ENCODE measurements at places on chromosomes 7 and 10.

DNA sequence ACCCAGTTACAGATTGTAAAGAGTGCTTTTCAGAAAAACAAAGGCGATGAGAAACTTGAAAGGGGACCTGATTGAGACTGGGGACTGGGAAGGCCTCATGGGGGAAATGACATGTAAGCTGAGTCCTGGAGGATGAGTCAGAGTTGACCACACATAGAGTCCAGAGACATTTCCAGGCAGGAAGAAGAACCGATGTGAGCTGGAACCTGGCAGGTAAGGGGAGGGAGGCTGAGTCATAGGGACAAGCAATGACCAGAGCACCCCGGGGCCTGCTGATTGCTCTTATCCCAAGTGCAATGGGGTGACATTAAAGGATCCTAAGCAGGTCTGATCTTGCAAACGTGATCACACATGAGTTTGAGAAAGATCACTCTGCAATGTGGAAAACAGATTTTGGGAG lies 11.7 kb downstream of the TLL2 start:
- no peak for DNase-seq

GRCh38 chr7:128067983-128068382 lies 36.7 kb upstream of the LRRC4 start:
- no peak for DNase-seq

GRCh38 chr7:86964973-86965726 lies 94.3 kb downstream of the ELAPOR2 start:
- DNase-seq = no peak

GRCh38 chr10:30013757-30014156 lies 45.6 kb downstream of the JCAD start:
- DNase-seq = no peak

DNA sequence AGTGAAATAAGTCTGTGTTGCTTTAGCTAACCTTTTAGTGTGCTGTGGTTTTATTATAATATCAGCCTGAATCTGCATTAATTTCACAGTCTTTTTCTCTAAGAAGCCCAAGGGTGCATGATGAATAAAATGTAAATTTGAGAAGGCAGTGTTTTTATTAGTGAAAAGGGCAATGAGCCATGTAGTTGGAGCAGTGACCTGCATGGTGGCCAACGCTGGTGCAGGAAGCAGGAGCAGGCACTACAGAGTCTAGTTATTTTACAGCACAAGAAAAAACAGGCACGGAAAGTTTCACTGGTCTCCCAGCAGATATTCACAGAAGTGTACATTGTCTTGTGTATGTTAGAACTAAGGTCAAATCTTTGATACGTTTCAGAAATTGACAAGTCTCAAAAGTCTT lies 247.8 kb downstream of the CELF2 start:
- no peak for DNase-seq

DNA sequence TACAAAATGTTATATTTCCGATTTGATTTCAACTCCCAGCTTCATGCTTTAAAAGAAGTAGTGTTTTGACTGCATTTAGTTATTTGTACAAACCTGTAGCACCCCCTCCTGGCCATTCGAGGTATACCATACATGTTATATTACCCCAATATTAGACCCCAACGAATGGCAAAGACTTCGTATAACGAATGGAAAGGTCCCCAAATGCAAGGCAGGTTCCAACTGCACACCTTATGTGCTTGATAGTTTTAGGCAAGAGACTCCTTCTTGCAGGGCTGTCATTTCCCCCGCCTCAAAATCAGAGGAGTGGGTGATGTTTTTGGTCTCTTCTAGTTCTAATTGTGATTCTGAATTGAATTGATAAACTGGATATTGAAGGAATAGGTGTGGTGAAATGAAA lies 101.1 kb upstream of the TARP start:
- no peak for DNase-seq

DNA sequence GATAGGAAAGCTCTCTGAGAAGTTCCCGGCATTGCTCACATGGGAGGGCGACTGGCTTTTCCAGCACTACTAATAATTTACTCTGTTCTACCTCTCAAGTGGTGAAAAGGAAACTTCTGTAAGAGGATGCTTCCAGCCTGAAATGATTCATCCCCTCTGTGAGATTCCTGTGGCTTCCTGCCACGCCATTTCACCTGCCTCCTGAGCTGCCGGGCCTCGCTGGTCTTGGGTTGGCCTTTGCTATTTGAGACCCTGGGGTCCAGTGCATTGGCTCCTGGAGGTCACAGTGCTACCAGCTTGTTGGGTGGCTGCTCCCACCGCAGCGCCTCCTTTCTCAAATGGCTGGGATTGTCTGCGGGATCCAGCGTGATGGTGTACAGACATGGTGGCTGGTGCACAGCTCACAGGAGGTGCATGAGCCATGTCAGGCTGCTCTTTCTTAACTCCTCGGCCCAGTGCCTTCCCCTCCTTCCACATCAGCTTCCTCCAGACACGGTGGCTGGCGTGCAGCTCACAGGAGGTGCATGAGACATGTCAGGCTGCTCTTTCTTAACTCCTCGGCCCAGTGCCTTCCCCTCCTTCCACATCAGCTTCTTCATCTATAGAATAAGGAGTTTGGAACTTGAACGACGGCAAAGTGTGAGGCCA lies 42.9 kb upstream of the PCBD1 start:
- DNase-seq = no peak

DNA sequence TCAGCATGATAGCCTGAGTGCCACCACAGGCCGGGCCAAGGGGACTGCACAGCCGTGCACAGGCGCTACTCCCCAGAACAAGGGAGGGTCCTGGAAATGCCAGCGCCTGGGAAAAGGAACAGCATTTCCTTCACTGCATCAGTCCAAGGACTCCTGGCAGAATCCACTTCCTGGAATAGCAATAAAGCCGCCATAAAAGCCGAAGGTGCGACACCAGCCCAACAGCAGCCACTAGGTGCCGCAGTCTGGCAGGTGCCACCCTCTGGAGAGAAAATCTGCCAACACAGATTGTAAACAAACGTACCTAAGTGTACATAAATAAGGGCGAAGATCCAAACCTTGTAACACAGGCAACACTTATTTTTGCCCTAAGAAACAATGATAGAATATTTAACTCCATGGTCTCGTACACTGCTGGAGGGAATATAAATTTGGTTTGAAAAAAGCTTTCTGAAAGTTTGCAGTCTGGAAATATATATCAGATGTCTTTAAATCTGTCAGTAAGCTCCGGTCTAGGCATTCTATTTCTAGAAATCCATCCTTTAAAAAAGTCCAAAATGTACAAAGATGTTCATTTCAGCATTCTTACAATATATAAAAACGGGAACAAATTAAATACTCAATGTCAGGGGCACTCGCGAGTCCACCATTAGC lies 22.2 kb downstream of the VOPP1 start:
- no peak for DNase-seq

DNA sequence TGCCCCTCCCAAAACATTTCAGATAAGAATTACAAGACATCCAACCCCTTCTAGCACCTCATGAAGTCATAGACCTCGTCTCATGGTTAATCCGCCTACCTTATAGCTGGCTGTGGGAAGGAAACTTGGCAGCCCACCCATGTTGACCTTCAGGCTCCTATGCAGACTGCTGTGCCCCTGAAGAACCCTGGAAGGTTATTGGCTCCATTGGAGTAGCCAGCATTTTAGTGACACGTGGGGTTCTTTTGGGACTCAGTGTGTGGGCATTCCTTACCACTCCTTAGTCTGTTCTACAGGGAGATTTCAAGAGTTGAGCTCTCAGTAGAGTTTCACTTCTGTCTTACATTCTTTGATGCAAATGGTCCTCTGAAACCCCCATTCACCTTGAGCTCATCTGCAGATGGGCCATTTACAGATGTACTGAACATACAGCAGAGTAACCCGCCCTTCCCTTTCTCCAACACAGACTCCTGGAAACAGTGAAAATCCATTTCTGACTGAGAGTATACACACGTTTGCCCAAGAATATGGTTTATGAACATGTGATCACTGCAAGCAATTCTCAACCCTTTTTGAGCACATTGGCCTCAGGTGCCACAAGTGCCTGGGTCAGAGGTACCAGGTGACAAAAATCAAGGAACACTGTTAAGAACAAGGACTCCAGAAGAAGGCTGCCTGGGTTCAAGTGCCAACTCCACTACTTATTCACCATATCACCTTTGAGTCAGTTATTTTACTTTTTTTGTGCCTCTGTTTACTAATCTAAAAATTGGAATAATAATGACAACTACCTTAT lies 54.0 kb upstream of the HECW1 start:
- DNase-seq = no peak

DNA sequence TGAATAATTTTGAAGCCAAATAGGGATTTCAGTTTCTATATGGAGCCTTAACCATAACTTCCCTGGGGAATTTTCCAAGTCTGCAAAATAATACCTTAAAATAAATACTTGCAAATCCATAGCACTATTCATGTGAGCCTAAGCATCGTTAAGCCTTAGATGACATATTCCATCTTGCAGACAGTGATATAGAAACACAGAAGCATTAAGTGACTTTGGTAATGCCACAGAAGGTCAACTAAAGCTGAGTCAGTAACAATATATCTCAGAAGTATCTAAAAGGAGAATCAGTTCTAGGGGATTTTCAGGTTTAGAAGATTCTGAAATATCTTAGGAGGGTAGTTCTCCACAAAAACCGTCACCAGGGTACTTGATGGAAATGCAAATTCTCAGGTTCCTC lies 163.4 kb upstream of the COL1A2 start:
- DNase-seq = no peak

GRCh38 chr10:111732166-111732785 lies 451.3 kb downstream of the GPAM start:
- no peak for DNase-seq

DNA sequence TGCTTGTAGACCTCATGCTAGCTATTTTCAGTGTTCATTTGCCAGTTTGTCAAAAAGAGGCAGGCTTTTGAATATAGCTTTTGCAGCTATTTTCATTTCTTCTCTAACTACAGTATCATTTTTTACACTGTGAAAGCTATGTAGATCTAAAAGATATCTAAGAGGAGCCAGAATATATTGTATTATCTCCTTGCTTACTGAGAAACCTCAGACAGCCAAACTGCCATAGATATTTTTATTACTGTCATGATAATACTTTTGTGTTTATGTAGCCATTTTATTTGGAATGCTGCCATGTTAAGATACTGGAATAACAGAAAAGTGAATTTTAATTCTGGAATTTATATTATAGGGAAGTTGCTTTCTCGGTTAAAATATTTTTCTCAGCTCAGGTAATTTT lies 37.2 kb downstream of the ANKIB1 start:
- DNase-seq = no peak

- DNase-seq = no peak
Measured at GRCh38 chr10:94011296-94011695, 17.6 kb downstream of the PLCE1 start.

DNA sequence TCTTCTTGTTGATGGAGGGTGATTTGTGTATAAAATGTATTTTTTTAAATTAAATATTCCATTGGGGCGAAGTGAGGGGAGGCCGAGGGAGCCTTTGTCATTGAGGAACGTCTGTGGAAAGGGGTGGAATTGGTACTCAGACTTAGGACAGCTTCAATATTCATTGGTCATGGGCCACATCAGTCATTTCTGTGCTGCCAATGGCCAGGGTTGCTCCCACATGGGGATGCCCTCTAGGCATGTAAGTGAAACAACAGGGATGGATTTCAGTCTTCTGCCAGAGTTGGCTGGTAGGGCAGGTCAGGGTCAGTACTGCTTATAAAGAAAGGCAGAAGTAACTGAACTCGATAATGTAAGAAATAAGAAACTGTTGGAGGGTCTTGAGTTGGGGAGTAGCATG lies 47.2 kb downstream of the NEURL1 start:
- no peak for DNase-seq

DNA sequence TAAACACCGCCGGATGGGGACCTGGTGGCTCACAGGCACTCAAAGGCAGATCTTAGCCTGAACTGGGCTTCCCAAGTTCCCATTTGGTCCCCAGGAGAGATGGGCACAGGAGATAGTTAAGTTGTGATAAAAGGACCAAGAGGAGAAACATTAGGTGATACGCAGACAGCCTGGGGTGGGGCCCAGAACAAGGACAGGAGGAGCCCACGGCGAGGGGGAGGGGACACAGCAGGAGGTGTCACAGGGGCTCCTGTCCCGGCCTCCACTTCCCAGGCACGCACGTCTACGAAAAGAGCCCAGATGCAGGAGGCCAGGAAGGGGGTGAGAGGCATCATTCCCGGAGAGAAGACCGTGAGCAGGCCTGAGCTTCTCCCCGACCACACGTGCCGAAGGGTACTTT lies 16.3 kb upstream of the DNAAF5 start:
- DNase-seq = no peak

GRCh38 chr10:107898392-107898791 lies 733.9 kb upstream of the SORCS1 start:
- no peak for DNase-seq

GRCh38 chr10:13270877-13271551 lies 28.9 kb downstream of the PHYH start:
- no peak for DNase-seq

GRCh38 chr7:73891178-73891885 lies 30.4 kb downstream of the TMEM270 start:
- no peak for DNase-seq

GRCh38 chr10:103854686-103855391 lies 537 bp downstream of the SH3PXD2A start:
- DNase-seq = peak; percentile 17

DNA sequence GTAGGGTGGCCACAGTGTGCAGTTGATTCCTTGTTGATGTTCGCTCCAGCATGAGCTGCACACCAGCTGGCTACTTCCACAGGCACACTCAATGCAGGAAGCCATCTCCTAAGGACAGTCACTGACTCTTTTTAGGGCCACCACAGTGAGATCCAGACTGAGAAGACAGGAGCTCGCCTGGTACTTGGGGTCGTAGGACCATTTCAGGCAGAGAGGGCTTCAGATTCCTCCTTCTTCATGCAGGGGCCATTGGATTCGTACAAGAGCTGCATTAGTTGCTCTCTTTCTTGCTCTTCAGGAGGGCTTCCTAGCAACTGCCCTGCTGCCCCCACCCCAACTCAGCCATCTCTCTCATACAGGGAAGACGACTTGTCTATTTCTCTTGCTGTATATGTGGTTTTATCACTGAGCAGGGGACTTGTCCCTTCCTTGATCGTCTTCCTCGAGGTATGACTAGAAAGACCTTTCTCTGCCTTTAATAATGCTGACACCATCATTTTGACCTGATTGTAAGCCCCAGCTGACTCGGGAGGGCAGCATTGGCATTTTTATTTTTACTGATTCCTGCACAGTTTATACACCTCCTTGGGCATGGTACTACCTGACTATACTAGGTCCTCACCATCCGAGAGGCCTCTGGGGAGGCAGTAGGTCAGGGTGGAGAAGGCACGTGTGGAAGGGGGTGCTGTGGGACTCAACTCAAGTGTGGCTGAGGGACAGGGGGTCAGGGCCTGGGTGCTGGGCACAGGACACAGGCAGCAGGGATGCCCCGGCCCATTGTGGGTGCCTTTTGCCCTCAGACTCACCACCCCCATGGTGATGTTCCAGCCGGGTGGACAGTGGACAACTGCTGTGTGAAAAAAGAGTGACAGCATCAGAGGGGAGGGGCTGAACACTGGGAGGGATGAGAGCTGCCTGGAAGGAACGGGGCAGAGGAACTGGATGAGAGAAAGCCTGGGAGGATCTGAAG lies 136.7 kb upstream of the ZNF746 start:
- no peak for DNase-seq

DNA sequence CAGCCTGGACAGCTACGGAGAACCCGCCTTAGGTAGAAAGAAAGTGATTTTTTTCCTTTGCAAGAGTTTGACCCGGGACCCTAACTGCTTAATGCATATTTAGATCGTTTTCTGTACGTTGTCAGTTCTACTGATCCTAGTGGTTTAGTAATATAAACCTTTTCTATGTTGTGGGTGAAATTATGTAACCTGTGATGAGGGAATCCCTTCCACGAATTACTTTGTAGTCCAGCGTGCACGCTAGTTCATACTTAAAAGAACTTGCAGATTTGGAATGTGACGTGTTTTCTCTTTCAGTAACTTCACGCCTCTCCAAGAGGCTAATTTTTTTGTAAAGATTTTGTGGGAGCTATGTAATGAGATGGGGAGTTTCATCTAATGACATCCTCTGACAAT lies 705 bp downstream of the SLF2 start:
- no peak for DNase-seq

Measured in stimulated activated CD4-positive, alpha-beta T cell treated with anti-CD3 and anti-CD28 coated beads, Interleukin-12 subunit alpha, Interleukin-12 subunit beta, amount 100 ng/mL, for 24 hours (primary cell).